Mesothelial cell of epicardium (in vitro differentiated cells): ENCODE measurements at places on chromosomes 12 and 14.

DNA sequence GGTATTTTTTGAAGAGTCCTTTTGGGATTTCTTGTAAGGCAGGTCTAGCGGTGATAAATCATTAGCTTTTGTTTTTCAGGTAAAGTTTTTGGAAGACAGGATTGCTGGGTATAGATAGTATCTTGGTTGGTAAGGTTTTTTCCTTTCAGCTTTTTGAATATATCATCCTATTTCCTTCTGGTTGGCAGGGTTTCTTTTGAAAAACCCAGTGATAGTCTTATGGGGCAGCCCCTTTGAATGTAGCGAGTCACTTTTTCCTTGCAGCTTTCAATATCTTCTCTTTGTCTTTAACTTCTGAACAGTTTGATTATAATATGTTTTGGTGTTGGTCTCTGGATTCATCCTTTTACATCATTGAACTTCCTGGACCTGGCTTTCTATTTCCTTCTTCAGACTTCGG lies 20.2 kb downstream of the TMX1 start:
- H3K27me3 ChIP-seq = no peaks in the 10 kb centered on the region
- H3K36me3 ChIP-seq = peaks cover 36% of the 10 kb centered on the region
- no peak for DNase-seq
- H3K4me3 ChIP-seq = no peak overlapping the region
- H3K27ac ChIP-seq = no peak overlapping the region

DNA sequence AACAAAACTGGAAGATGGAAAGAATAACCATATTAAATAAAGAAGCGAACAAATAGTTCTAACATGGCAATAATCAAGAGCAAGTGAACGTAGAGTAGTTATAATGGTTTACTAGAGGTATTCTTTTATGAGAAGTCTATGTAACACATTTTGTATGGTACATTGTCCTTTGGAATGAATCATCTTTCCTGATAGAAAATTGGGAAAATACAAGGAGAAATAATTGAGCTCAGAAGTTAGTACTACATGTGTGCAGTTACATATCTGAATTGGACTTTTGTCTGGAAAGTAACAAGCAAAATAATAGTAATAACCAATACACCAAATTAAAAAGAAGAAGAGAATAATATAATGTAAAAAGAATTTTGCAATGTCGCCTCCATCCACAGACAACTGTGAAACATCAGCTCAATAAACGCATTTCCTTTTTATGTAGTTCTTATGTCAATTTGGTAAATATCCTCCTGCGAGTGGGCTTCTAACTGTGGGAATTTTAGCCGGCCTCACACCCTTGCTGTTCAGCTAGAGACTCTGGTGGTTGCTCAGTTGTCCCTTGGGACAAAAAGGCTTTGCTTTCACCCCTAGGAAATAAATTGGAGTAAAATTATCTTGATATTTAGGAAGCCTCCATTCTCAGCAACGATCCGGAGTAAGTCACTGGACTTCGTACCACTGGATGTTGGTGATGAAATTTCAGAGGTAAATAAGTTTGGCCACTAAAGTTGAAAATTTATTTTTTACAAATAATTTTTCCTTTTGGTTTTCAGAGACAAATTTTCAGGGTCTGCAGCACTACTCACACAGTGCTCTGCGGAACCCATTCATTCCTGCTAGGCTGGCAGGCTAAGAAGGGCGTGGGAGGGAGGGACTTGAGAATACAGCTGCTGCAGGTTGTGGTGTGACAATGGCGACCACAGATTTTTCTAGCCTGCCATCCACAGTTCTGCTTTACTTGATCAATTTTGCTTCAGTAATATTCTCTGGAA lies 1.1 kb upstream of the TUBA1A start:
- peaks cover 10% of the 10 kb centered on the region for H3K4me1 ChIP-seq
- DNase-seq = no peak
- H3K4me3 ChIP-seq = no peak overlapping the region

- no peaks in the 10 kb centered on the region for H3K27me3 ChIP-seq
- H3K4me3 ChIP-seq = no peak overlapping the region
- DNase-seq = no peak
- H3K36me3 ChIP-seq = no peaks in the 10 kb centered on the region
- no peak overlapping the region for H3K27ac ChIP-seq
These were observed 63.1 kb downstream of the PLEKHG7 start for GRCh38 chr12:92765871-92766270.

DNA sequence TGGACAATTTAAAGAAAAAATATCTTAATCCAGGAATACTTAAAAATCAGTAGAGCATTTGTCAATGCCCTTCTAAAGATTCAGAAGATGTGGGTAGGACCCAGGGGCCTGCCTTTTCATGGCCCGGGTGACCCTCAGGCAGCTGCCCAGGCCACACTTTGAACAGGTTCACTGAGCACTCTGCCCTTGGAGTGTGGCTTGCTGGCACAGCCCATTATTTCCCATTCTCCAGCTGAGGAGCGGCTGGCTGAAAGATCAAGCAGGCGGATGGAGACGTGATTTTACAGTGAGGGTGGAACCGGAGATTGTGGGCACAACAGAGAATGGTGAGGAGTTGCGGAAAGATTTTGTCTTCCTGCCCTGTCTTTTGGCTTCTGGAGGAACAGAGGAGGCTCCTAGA lies 7.1 kb upstream of the PRPH start:
- no peak for DNase-seq
- H3K4me3 ChIP-seq = no peak overlapping the region
- no peak overlapping the region for H3K27ac ChIP-seq
- peaks cover 39% of the 10 kb centered on the region for H3K27me3 ChIP-seq

DNA sequence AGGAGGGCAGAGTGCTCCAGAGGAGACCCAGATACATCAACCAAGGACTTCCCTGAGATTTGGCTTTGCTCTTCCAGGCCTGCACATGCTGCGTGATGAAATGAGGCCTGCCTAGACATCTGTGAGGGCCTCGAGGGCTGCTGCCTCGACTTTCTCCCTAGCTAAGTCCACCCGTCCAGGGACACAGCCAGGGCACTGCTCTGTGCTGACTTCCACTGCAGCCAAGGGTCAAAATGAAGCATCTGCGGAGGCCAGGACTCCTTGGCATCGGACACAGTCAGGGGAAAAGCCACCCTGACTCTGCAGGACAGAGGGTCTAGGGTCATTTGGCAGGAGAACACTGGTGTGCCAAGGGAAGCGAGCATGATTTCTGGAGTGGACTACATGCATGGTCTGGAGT lies 10.7 kb downstream of the SLC25A47 start:
- no peak overlapping the region for H3K4me3 ChIP-seq
- H3K27me3 ChIP-seq = no peaks in the 10 kb centered on the region
- H3K4me1 ChIP-seq = no peaks in the 10 kb centered on the region
- DNase-seq = no peak
- H3K36me3 ChIP-seq = peaks cover 14% of the 10 kb centered on the region

DNA sequence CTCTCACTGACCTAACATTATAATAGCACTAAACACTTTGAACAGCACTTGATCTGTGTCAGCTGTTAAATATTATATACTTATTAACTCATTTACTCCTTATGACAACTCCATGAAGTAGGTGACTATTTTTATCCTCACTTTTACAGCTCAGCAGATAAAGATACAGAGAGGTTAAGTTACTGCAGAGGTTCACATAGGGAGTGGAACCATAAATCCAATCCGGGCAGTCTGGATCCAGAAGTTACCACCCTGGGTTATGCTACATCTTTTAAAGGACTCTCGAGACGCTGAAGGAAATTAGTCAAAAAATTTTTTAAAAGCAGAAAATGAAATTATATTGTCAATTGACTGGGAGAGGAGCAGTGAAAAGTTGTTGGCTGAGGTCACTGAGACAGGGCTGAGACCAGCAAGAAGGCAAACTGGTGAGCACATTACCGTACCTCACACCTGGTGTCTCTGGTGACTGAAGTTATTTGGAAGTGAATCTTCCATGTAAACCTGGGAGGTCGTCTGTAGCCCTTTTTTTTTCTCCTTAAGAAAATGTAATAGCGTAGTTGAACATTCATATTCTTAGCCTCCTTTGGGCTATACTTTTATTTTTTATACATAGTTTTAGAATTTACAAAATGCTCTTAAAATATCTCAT lies 1.2 kb upstream of the RIMKLB start:
- peak overlapping the region; percentile 85 for H3K4me3 ChIP-seq
- peak overlapping the region; percentile 97 for H3K27ac ChIP-seq
- peaks cover 3% of the 10 kb centered on the region for H3K36me3 ChIP-seq
- H3K27me3 ChIP-seq = no peaks in the 10 kb centered on the region

GRCh38 chr12:80234667-80235066 lies 135.3 kb downstream of the OTOGL start:
- DNase-seq = no peak
- H3K4me3 ChIP-seq = no peak overlapping the region
- peaks cover 46% of the 10 kb centered on the region for H3K4me1 ChIP-seq
- H3K27ac ChIP-seq = peak overlapping the region; percentile 60
- no peaks in the 10 kb centered on the region for H3K36me3 ChIP-seq
- H3K27me3 ChIP-seq = no peaks in the 10 kb centered on the region

DNA sequence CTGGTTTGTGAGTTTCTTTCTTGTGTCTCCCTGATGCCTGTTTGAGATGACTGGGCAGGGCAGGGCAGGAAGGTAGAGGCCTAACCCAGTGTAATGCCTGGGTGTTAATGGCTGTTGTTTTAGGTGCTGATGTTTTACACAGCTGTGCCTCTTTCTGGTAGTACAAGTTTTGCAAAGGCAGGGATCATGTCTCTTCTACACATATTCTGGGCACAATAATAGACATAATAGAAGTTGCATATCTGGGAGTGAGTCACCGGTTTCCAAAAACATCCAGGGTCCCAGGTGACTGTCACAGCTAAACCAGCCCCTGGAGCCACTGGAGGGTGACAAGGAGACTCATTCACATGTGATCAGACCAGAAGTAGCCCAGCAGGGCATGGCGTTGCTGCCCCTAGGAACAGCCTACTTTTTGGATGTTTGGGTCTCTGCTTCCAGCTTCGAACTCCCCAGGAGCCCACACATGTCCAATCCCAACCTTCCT lies 18.1 kb downstream of the TPCN1 start:
- peaks cover 38% of the 10 kb centered on the region for H3K4me1 ChIP-seq
- no peak overlapping the region for H3K4me3 ChIP-seq
- DNase-seq = no peak
- peak overlapping the region; percentile 81 for H3K27ac ChIP-seq

GRCh38 chr12:90922145-90922627 lies 32.8 kb downstream of the CCER1 start:
- H3K27ac ChIP-seq = peak overlapping the region; percentile 69
- H3K36me3 ChIP-seq = peaks cover 8% of the 10 kb centered on the region
- H3K27me3 ChIP-seq = no peaks in the 10 kb centered on the region

DNA sequence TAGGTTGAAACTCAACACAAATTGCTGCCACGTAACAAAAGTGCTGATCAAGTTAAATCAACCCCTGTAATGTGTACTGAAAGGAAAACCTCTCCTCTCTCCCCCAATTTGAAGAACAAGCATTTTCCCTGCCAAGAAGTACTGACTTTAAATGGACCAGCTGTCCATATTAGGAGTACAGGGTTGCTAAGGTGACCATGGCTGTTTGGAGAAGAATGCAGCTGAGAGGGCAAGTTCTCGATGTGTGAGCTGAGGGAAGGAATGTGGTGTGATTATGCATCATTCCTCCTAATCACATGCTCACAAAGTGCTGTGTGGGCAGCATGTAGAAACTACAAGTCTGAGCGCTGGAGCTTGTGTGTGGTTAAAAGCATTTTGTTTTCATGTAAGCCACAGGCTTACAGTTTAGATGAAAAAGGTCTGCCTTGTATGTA lies 50.9 kb upstream of the CCT2 start:
- H3K4me1 ChIP-seq = peaks cover 18% of the 10 kb centered on the region
- no peak overlapping the region for H3K4me3 ChIP-seq
- peak overlapping the region; percentile 99 for H3K27ac ChIP-seq
- no peaks in the 10 kb centered on the region for H3K27me3 ChIP-seq
- H3K36me3 ChIP-seq = peaks cover 16% of the 10 kb centered on the region

DNA sequence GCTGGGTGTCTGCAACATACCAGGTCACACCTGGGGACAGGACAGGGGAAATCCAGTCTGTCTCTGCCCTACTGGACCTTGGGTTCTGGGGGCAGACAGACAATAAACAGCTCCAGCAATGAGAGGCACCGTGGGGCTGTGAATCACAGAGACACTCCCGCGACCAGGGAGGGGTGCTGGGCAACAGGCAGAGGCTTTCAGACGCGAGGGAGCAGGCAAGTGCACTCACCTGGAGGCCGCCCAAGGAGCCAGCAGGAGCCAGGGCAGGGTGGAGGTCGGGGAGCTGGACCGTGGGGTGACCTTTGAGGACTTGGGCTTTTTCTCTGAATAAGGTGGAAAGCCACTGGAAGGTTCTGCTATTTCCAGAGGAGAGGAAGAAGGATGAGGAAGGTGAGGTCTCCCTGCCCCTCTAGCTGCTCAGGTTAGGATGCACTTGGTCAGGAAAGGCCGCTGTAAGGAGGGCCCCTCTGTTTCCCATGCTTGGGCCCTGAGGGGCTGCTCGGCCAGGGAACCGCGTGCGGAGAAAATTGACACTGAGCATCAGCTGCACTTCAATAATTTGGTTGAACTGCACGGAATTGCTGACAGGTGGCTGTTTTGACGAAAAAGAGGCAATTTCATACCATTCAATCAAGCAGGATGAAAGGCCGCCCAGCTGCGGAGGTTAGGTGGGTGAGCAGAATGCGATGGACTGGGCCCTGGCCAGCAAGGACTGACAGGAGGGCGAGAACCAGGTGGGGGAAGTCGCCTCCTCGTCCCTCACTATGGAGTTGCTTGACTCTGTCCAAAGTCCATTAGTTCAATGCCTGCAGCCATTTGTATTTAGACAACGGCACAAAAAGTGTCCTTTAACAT lies 42.2 kb downstream of the JAG2 start:
- DNase-seq = peak; percentile 37
- H3K27ac ChIP-seq = no peak overlapping the region
- peaks cover 3% of the 10 kb centered on the region for H3K27me3 ChIP-seq
- H3K4me3 ChIP-seq = no peak overlapping the region
- peaks cover 13% of the 10 kb centered on the region for H3K4me1 ChIP-seq
- peaks cover 3% of the 10 kb centered on the region for H3K36me3 ChIP-seq

- H3K27me3 ChIP-seq = no peaks in the 10 kb centered on the region
- no peak overlapping the region for H3K27ac ChIP-seq
- H3K4me1 ChIP-seq = peaks cover 8% of the 10 kb centered on the region
- H3K36me3 ChIP-seq = peaks cover 7% of the 10 kb centered on the region
- DNase-seq = no peak
These were observed 209.1 kb downstream of the TTC7B start for GRCh38 chr14:90607141-90607540.

DNA sequence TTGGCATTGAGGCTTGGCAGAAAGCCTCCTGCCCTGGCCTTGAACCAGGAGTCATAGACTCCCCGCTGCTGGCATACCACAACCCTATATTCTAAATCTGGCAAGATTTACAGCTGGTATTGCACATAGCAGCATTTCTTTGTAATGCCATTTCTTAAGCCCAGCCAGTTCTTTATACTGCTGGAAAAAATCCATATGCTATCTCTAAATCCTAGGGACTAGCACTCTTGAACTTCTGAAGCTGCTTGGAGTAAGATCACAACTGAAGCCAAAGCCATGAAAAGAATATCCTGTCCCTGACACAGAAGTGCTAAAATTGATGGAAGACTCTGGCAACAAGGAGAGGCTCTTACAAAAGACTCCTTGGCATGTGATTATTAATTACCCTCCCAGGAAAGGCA lies 89.3 kb downstream of the KCNC2 start:
- H3K4me3 ChIP-seq = no peak overlapping the region
- peaks cover 24% of the 10 kb centered on the region for H3K4me1 ChIP-seq
- DNase-seq = no peak
- H3K36me3 ChIP-seq = no peaks in the 10 kb centered on the region

GRCh38 chr12:19450362-19450761 lies 11.1 kb downstream of the AEBP2 start:
- peaks cover 13% of the 10 kb centered on the region for H3K36me3 ChIP-seq
- H3K4me3 ChIP-seq = no peak overlapping the region
- H3K4me1 ChIP-seq = peaks cover 23% of the 10 kb centered on the region
- no peaks in the 10 kb centered on the region for H3K27me3 ChIP-seq
